ENCODE measurements at places on chromosomes 5 and 9. TPM values are rescaled to one million over a fixed set of nuclear protein-coding genes. Genes with fewer than 3 reads are reported as not detected.

ORM2 gene
- total RNA-seq: not detected

WDR38 gene
- total RNA-seq: not detected

THBS4 gene
- total RNA-seq: 0.29 TPM

TMEM174 gene
- not detected for total RNA-seq

C7 gene
- 0.88 TPM for total RNA-seq
